T1000 (cell line): ENCODE measurements at places on chromosomes 11 and 22.

- DNase-seq: no peak
These were observed 13.1 kb upstream of the OR5I1 start for GRCh38 chr11:55949330-55949729.

DNA sequence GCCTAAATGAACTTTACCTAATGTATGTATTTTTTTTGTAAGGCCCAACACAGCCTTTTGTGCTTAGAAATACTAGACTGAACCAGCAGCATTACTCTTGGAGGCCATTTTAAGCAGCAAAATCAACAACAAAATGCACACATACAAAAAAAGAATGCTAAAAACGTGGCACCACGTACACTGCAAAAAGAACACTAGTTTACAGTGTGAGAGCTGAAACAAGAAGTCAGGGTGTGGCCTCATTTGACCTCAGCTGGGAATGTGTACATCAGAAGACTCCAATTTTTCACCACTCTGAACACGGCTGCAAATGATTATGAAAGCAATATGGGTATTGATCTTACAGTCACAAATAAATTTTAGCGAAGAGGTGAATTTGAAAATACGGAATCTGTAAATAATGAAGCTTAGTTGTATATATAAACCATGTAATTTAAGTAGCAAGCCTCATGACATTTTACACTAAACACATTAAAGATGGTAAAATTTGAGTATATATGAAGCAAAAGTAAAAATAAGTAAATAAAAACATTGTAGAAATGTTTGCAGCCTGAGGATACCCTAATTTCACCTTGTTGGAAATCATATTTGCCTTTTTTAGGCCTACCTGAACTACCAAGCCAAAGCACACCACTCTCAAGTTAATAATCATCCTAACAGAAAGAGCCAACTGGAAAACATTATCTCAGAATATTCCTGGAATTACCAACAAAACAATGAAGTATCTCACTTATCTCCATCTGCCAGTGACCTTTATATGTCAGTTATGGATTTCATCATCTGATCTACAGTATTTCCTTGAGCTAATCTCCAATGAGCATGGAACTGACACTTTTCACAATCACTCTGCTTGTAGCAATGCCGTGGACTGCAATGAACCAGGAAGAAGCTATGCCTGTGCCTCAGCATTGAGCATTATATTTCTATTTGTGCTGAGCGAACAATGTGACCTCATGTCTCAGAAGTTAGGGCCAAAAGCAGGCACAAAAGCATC, 319.5 kb upstream of the FAT3 start:
- no peak for DNase-seq

- DNase-seq: no peak
These were observed 184.4 kb upstream of the B3GAT1 start for GRCh38 chr11:134596404-134596803.

DNA sequence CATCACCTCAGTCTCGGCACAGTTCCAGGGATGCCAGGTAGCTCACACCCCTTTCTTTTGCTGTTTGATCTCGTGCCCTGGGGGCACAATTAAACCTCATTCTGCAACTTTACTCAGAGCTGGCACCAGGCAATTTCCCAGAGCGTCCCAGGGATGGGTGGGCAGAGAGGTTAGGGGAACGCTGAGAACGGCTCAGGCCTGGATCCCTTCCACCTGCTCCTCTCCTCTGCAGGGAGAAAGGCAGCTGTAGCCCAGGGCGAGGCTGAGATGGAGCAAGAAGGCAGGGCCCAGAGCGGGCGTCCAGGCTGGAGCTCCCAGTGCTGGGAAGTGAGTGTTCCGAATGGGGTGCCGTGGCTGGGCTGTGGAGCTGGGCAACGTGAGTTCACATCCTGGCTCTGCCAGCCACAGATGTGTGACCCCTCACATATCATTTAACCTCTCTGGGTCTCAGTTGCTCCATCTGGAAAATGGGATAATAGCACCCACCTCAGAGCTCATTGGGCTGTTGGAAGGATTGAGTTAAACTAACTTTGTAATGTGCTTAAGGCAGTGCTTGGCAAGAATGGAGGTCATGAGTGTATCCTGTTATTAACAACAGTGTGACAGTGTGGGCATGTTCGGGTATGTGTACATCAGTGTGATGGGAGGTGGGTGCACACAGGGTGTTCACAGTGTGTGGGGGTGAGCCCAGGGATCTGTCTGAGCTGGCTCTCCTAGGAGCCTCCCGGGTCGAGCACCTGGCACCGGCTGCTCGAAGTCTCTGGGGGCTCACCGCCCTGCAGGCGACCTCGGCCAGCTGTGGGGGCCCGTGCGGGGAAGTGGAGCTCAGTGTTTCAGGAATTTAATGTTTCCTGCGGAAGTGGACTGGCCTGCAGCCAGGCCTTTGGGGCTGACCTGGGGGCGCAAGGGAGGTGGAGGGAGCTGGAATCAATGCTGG, 15.5 kb downstream of the OTUB1 start:
- peak; percentile 41 for DNase-seq
